Effector memory CD4-positive, alpha-beta T cell (primary cell): ENCODE measurements at places on chromosomes 5 and 9.

- no peak for DNase-seq
Observed at GRCh38 chr5:118994595-118994994, 6.2 kb upstream of the DTWD2 start.

DNA sequence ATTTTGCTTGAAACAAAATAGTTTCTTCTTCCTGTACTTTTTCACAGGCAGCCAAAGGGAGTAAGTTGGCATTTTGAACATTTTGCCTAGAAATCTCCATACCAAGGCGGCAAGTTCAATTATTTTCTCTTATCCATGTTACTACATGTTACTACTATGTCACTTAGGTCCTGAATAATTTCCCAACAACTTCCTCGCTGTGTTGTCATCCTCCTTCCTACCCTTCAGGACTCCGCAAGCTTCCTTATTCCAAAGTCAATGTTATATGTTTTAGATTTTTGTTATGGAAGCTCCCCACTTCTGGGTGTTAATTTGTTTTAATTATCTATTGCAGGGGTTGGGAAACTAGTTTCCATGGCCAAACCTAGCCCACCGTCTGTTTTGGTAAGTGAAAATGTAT is 9.9 kb upstream of the B4GALT1 start:
- DNase-seq = no peak

DNA sequence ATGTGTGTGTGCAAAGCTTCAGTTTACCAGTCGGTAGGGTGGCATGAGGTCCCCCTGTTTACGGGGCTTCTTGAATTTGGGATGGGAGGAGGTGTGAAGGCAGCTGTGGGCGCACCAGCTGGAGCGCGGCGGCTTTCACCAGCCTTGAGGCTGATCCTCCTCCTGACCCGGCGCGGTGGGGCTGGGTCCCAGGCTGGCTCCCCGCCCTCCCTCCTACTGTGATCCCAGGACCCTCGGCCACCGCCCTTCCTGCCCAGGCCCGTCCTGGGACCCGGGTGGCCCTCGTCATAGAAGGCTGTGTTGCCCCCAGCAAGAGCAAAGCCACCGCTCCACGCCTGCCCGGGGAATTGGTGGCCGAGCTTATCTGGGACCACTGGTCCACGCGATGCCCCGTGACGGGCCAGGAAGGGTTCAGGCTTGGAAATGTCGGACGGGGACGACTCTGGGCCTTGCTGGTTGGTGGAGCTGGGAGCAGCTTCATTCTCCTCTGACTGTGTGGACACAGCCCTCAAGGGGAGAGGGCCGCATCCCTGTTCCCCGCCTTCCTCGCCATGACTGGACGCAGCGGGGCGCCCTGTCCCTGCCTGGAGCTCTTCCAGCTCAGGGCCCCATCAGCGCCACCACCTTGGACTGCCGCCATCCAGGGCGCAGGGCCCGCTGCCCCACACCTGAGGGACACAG is 271.1 kb upstream of the IRX1 start:
- no peak for DNase-seq

DNA sequence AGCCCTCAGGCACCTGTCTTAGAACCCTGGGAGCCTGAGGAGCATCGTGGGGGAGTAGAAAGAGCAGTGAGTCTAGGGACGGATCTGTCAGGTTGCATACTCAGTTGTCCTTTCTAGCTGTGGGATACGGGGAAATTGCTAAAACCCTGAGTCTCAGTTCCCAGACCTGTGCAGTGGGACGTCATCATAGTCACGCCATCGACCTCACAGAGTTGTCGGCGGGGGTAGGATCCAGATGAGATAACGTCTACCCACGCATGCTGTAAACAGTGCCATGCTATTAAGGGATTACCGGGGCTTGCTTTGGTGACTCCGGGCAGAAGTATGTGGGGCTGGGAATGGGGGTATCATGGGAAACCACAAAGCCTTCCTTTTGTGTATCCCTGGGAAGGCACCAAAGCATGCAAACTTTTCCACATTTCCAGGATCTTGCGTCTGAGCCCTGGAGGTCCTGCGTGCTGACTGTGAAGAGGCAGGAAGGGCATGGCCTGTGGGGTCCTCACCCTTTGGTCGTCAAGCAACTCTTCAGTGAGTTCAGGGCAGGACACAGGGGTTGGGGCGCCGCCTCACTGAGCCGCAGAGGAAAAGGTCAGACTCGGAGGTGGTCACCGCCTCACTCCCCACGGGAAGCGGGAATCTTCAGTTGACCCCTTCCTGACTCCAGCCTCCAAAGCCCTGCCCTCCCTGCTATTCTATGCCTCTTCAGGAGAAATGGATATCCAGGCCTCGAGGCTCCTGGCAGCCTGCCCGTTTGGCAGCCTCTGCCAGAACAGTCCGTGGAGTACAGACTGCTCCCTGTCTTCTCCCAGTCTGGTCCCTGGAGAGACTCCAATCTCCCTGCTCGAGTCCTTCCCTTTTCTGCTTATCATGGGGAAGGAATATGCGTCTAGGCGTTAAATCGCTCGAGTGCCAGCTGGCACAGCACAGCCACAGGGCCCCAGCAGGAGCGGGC is 186.8 kb upstream of the KLF9 start:
- DNase-seq = no peak

DNA sequence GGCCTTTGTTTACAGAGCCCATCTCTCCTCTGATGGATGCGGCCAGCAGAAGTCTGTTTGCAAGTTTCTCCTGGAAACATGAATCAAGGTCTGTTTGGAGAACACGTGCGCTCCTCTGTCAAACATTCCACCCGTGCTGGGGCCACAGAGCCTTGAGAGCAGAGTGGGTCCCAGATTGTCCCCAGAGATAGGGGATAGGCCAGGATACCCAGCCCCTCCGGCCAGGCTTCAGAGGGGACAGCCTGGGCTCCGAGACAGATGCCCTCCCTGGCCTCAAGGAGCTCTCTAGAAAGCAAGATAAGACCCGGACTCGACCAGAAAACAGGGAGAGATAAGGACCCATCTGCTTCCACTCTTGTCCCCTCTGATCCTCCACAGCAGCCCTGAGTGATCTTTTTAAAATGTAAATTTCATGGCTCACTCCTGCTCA is 40.4 kb upstream of the HAND1 start:
- DNase-seq = no peak

- DNase-seq = no peak
Observed at GRCh38 chr5:96826071-96826470, 18.3 kb upstream of the ERAP1 start.

- no peak for DNase-seq
Observed at GRCh38 chr9:36632892-36633291, 60.2 kb downstream of the MELK start.

GRCh38 chr9:132833550-132834121 is 44.4 kb downstream of the AK8 start:
- no peak for DNase-seq

DNA sequence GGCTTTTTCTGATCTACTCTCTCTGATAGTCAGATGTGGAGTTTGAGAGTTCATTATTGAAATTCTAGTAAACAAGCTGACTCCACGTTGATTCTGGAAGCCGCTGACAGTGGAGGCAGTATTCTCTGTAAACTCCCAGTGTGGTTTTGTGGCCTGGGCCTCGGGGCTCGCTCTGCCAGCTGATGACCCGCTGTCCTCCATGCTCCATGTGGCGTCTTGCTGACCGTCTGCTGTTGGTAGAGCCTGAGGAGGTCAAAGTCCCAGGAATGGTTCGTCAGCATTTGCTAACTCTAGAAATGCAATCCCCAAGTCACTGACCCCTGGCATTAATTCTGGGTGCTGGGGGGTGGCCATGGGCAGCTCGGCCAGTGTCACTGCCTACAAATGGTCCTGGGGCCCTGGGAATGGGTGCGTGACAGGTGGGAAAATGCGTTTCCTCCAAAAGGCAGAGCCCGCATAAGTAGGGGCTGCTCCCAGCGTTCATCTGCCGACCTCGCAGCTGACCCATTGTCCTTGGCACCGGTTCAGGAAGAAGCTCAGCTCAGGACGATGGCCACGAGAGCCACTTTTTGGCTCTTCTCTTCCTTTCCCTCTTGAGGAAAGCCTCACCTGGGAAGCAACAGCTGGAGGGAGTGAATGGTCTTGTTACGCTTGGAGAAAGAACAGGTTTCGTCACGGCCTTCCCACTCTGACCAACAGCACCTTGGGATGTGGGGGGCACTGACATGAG is 55.1 kb downstream of the MRPL36 start:
- no peak for DNase-seq

DNA sequence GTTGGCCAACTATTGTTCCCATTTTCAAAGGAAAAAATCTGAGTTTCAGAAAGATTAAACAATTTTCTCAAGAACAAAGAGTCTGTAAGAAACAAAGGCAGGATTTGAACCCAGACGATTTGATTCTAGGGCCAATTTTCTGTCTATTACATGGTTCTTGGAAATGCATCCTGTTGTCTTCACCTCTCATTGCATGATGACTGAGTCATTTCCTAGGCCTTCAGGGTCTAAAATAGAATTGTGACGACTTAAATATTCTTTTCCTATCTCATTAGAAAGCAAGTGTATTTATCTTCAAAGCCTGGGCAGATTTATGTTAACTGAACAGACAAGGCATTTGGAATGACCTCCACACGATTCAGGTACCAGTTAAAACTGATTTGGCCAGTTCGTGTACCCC is 512.9 kb downstream of the NTRK2 start:
- no peak for DNase-seq

DNA sequence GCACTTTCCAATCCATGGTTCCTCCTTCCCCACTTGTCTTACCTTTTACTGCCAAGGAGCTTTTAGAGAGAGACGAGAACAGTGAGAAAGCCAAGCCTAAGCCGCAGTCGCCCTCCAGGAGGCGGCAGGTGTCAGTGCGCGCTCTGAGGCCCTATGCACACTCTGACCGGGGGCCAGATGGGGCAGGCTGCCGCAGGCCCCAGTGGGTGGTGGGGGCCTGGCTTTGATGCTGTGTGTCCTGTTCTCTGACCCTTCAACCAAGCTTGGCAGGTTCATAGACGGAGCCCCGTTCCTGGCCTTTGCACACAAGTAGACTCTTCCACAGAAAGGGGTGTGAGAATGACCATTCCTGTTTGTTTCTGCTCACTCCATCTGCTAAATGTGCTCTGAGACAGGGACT is 77.3 kb downstream of the WNK2 start:
- DNase-seq = no peak

DNA sequence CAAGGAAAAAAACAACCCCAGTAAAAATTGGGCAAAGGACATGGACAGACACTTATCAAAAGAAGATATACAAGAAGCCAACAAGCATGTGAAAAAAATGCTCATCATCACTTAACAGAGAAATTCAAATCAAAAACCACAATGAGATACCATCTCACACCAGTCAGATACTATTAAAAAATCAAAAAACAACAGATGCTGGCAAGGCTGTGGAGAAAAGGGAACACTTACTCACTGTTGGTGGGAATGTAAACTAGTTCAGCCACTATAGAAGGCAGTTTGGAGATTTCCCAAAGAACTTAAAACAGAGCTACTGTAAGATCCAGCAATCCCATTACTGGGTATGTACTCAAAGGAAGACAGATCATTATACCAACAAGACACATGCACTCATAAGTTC is 157.4 kb downstream of the EDIL3 start:
- DNase-seq = no peak

GRCh38 chr9:137880160-137880975 is 2.8 kb downstream of the CACNA1B start:
- no peak for DNase-seq

DNA sequence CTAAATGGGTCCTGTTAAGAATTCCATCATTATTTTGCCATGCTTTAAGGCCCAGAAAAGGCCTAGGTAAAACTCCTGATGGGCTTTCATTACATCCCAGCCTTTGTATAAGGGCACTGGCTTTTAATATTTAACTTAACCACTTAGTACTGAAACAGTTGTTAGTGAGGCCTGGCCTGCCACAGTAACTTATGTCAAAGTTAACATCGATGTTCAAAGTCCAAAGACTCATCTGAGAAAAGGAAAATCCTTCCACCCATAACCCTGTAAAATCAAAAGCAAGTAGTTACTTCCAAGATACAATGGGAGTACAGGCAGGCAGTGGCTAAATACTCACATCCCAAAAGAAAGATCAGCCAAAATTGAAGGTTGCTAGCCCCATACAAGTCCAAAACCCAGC is 15.0 kb upstream of the UGT3A1 start:
- no peak for DNase-seq

GRCh38 chr5:13250464-13251291 is 693.8 kb downstream of the DNAH5 start:
- DNase-seq = no peak

GRCh38 chr5:148965511-148966265 is 97.2 kb downstream of the SH3TC2 start:
- no peak for DNase-seq

DNA sequence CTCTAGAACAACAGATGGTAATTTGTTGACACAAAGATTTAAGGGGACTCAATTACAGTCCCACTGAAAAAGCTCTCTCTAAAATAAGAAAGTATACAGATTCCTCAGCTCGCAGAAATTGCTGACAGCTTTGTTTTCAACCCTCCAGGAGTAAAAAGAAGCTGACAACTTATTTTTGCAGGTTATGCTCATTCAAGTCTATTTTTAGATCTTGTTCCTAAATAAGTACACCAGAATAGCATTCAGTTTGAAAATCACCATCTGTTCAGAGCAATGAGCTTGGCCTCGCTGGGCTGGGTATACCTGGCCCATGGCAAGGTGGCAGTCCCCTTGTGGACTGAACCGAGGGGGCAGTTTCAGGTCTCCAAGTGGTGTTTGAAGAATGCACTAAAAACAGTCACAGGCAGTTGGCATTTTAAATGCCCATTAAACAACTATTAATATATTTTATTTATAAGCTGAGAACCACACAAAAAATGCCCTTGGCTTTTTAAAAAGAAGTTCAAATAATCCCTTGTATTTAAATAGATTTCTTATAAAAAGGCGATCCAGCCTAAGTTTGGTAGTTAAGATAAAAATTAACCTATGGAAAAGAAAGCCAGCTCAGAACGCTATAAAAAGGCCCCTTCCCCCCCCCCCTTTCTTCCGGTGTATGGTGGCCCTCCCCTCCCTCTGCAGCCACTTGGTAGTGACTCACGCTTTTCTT is 169.2 kb downstream of the AUH start:
- no peak for DNase-seq

GRCh38 chr5:52760695-52761366 is 26.9 kb upstream of the ITGA1 start:
- DNase-seq = no peak

DNA sequence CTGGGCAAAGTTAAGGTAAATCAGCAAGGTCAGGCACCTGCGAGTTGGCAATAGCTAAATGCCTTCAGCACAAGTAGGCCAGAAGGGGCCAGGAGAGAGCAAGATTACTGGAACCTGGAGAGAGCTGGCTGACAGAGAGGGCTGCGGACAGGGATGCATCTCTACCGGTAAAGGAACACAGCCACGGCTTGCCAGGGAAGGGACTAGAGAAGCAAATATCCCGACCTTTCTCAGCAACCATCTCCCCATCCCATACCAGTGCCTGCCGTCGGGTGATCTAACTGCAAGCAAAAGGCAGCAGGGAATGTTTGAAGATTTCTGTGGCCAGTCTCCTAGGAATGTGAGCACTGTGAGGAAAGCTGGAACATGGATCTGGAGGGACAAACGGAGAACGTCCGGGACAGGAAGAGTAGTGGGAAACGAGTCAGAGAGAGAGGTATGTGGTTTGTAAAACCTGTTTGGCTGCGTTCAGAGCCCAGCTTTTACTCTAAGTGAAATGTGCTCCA is 15.9 kb upstream of the ABLIM3 start:
- no peak for DNase-seq
